ENCODE measurements at places on chromosomes 4 and X.
A peak's percentile ranks its signal among the peaks of the same experiment; 100 is the strongest.

- no peak for DNase-seq
These were observed 623.5 kb upstream of the GNPDA2 start for GRCh38 chr4:45349859-45350258.

GRCh38 chr4:170080496-170080895 is 9.3 kb downstream of the AADAT start:
- peak; percentile 5 for DNase-seq

GRCh38 chr4:1842993-1843448 is 12.9 kb downstream of the LETM1 start:
- DNase-seq: peak; percentile 63

GRCh38 chr4:16261313-16261878 is 35.1 kb upstream of the TAPT1 start:
- DNase-seq: no peak

GRCh38 chr4:136112116-136112515 is 1420.2 kb downstream of the PCDH18 start:
- no peak for DNase-seq

GRCh38 chr4:73914071-73914470 is 44.9 kb downstream of the CXCL1 start:
- DNase-seq: no peak

GRCh38 chr4:91622925-91623602 is 680.7 kb upstream of the GRID2 start:
- no peak for DNase-seq

GRCh38 chrX:29477878-29478277 is 737.5 kb upstream of the MAGEB2 start:
- no peak for DNase-seq

GRCh38 chrX:79477691-79478090 is 110.6 kb upstream of the ITM2A start:
- DNase-seq: no peak

DNA sequence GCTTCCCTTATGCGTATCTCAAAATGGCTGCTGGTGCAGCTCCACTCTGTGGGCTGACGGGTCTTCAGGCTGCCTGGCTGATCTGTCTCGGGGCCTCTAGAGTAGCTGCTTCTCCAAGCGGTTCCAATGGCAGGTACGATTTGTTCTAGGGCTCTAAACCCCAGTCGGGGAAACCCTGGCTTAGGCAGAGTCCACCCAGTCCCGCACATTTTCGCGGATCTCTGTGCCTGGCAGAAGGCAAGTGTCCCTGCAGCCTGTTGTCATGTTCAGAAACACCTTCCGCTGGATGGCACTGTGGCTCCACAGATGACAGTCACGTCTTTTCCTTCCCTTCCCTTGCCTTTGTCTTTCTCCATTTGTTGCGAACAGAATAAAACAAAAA is 54.4 kb downstream of the NBDY start:
- no peak for DNase-seq

GRCh38 chr4:113773756-113774155 is 12.2 kb upstream of the CAMK2D start:
- no peak for DNase-seq

GRCh38 chr4:128572778-128573241 is 236.7 kb upstream of the JADE1 start:
- DNase-seq: no peak

DNA sequence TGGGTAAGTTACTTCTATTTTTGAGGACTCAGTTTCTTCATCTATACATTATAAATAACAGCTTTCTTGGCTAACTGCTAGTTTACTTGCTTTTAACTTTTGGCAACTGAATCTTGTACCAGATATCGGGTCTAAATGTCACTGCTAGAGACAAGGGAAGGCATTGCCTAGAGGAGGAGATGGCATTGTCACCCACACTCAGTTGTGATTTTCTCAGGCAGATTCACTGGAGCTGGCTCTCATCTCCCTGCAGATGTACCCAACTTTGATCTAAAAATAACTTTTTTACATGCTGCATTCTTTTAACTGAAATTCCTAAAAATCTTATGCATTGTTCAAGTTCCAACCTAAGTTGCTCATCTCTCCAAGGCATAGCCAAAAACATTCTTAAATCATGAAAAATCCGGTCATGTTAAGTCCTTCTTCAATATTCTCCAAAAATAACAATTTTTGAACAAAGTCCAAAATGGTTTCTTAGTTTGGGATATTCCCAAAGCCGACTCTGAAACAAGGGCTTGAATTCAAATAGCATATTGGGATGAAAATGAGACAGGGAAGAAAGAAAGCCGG is 469.0 kb upstream of the BOD1L1 start:
- DNase-seq: peak; percentile 92

- DNase-seq: peak; percentile 24
These were observed 394.8 kb upstream of the IGFBP7 start for GRCh38 chr4:57504797-57505530.

GRCh38 chr4:168920441-168921065 is 89.5 kb downstream of the CBR4 start:
- DNase-seq: no peak

DNA sequence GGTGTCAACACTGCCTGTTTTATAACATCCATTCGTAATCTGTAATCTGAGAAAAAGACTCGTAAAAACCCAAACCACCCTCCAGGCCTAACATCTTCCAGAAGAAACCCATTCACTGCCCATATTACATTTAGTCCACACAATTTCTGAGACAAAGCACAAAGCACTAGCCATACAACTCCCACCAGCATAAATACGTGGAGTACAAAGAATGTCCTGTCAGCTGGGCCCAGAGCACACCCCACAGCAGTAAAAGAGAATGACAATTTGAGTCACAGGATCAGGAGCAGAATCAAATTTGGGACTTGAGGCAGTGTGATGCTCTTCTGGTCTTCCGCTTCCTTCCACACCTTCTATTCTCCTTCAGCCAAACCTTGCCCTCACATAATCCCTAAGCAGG is 6.8 kb downstream of the MECP2 start:
- no peak for DNase-seq

Measured in fibroblast of skin of back (primary cell).